ENCODE measurements at places on chromosomes 7 and 10. TPM values are rescaled to one million over a fixed set of nuclear protein-coding genes. Genes with fewer than 3 reads are reported as not detected.

Gene SEMA3D
- 3.5 TPM for total RNA-seq

Gene TMEM120A
- 15.6 TPM for total RNA-seq

Gene RNF148
- total RNA-seq = 0.45 TPM

Gene KNDC1
- total RNA-seq = 19.3 TPM

Gene RAMP3
- 0.88 TPM for total RNA-seq

Gene PIP
- total RNA-seq = not detected

Gene MMD2
- total RNA-seq = not detected

Gene PILRA
- 7.3 TPM for total RNA-seq

Gene PLXNA4
- 0.76 TPM for total RNA-seq

GRCh38 chr10:9745158-9745557 is 1272.5 kb upstream of the CELF2 start:
- DNase-seq = no peak

GRCh38 chr7:145959981-145960380 is 156.6 kb upstream of the CNTNAP2 start:
- DNase-seq = no peak

DNA sequence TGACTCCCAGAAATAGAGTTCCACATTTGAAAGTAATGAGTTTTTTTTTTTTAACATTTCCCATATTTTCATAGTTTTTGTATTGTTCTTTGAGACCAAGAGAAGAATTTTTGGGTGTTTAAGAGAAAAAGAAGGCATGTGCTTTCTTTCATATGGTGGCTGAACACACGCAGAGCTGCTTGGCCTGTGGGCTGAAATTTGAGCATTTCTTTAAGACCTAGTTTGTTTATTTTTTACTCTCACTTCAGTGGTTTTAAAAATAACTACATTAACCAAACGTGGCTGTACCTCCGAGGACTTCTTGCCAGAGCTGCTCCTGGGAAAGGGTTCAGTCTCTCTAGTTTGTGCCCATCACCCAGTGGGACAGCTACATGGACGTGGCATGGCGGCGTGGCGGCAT is 58.3 kb downstream of the INPP5A start:
- DNase-seq = no peak

GRCh38 chr7:33157311-33157710 is 27.9 kb downstream of the BBS9 start:
- DNase-seq = no peak

GRCh38 chr7:158052381-158053060 is 535.1 kb downstream of the PTPRN2 start:
- no peak for DNase-seq

- no peak for DNase-seq
These were observed 9.4 kb upstream of the CRTAC1 start for GRCh38 chr10:98039690-98040381.

DNA sequence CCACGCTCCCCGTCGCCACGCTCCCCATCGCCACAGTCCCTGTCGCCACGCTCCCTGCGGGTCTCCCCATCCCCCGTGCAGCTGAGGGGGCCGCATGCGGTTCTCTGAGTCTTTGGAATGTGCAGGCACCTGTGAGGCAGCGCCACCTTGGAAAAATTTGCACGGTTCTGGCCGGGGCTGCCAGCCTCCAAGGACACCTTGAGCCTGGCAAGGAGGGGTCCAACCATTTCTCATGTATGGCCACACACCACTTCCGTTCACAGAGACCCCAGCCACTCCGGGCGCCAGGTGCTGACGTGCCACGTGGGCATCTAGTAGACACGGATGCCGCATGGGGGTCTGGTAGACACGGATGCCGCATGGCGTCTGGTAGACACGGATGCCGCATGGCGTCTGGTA is 70.5 kb upstream of the ADGRA1 start:
- DNase-seq = no peak

- DNase-seq = no peak
These were observed 158.0 kb downstream of the CDH23 start for GRCh38 chr10:71554671-71555070.

- DNase-seq = no peak
These were observed 47.4 kb upstream of the GNAI1 start for GRCh38 chr7:80087051-80087770.

DNA sequence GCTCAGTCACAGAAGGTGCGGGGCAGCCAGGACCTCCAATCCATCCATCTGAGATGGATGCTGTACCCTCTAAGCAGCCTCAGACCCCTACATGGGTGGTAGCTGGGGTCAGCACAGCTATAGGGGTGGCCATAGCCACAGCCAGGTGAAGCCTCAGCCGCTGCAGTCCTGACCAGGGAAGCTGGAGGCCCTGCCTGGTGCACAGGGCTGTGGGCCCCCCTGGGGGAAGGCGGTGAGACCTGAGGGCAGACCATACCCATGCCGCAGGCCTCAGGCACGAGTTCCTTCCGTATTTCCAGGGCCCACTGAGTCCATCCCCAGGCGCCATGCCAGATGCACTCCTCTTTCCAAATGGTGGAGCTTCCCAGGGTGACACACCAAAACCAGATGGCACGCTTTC is 96.6 kb upstream of the KDM7A start:
- DNase-seq = no peak

GRCh38 chr7:158955146-158955870 is 99.0 kb downstream of the DYNC2I1 start:
- DNase-seq = no peak

GRCh38 chr10:59098831-59099452 is 77.5 kb upstream of the PHYHIPL start:
- no peak for DNase-seq

GRCh38 chr7:158244430-158244829 is 343.2 kb downstream of the PTPRN2 start:
- DNase-seq = no peak

DNA sequence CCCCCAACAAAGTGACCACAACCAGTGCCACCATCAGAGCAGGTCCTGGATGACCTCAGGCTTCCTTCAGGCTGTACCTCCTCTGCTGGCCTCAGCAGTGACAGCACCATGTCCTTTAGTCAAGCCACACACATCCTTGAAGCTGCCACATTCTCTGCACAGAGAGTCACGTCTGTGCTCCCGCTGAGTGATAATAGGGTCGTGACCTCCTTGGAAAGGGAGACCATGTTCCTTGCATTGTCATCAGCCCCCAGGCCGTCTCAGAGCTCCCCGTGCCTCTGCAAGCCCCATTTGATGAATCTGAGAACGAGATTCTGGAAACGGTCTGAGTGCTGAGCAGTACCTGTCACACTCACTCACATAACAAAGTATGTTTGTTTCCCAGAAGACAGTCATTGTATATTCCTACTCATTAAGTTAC is 106.5 kb upstream of the PRR15 start:
- DNase-seq = no peak

GRCh38 chr7:81005254-81005653 is 86.4 kb upstream of the SEMA3C start:
- no peak for DNase-seq

DNA sequence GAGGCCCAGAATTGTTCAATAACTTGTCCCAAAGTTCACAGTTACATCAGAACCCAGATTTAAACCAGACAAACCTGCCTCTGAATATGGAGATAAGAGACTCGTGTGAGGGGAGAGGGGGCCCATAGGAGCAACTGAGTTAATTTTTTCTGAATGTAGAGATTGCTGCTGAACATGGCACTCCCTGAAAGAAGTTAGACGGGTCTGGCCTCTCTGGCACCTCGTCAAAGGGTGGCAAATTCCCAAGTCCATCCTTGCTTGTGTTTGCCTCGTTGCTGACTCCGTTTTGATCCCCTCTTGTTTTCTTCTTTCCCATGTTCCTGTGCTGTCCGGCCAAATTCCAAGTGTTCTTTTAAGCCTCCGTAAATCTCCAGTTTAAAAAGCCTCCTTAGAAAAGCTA is 35.2 kb upstream of the YAE1 start:
- no peak for DNase-seq

DNA sequence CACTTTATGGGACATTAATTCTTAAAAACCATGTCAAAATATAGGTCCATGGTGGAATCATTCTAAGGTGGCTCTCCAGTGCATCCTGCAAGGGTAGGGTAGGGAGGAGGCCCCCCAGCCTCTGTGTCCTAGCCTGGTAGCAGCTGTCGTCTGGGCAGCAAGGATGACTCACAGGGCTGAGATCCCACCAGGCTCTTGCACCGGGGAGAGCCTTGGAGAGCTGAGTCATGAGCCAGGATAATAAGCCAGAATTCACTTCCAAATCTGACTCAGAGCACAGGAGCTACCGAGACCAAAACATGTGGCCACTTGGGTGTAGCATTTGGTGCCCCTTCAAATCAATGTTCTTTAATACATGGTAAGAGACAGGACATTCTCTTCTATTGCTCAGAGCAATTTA is 298.5 kb downstream of the NEBL start:
- DNase-seq = peak; percentile 31

- DNase-seq = no peak
These were observed 10.6 kb downstream of the ZYX start for GRCh38 chr7:143391462-143392404.

Measured in H1 (cell line).